Thymus (tissue), 14 donors: ENCODE measurements at places on chromosomes 4 and X. TPM values are rescaled to one million over a fixed set of nuclear protein-coding genes. Genes with fewer than 3 reads are reported as not detected.

Gene CENPE
- polyA plus RNA-seq: 2.5 TPM

Gene HTT-AS
- not detected for polyA plus RNA-seq

Gene F11
- polyA plus RNA-seq: not detected

Gene CLDN34
- polyA plus RNA-seq: 0.16 TPM

Gene CT45A10
- polyA plus RNA-seq: not detected

Gene TLR6
- 1.6 TPM for polyA plus RNA-seq

Gene UGT2B17
- 2.1 TPM for polyA plus RNA-seq

Gene GCNA
- polyA plus RNA-seq: 4.5 TPM

Gene CXCL8
- polyA plus RNA-seq: 11.0 TPM

Gene UGT2B10
- 0.02 TPM for polyA plus RNA-seq

Gene MAGEC2
- not detected for polyA plus RNA-seq

Gene MUC7
- 0.11 TPM for polyA plus RNA-seq

Gene STPG2
- polyA plus RNA-seq: 0.16 TPM

Gene POF1B
- 1.9 TPM for polyA plus RNA-seq

Gene GPR82
- polyA plus RNA-seq: 0.50 TPM

Gene HSFX4
- polyA plus RNA-seq: 1.5 TPM

Gene CXCL5
- 1.9 TPM for polyA plus RNA-seq

Gene NDNF
- polyA plus RNA-seq: 2.8 TPM

Gene RHOXF2
- polyA plus RNA-seq: 0.16 TPM

Gene ADH7
- polyA plus RNA-seq: 2.1 TPM

Gene UPF3B
- polyA plus RNA-seq: 13.7 TPM

Gene YIPF6
- polyA plus RNA-seq: 7.3 TPM

Gene MAGEC1
- polyA plus RNA-seq: not detected

Gene BMPR1B
- polyA plus RNA-seq: 2.2 TPM

Gene NUDT11
- 3.0 TPM for polyA plus RNA-seq

Gene TRMT10A
- polyA plus RNA-seq: 5.6 TPM

Gene SYP
- polyA plus RNA-seq: 3.6 TPM

Gene NALF2
- 0.14 TPM for polyA plus RNA-seq

Gene VCX
- polyA plus RNA-seq: not detected

Gene ITM2A
- polyA plus RNA-seq: 202 TPM

Gene EDA
- 1.5 TPM for polyA plus RNA-seq

Gene USP17L29
- not detected for polyA plus RNA-seq

Gene RENBP
- polyA plus RNA-seq: 18.3 TPM

Gene UGT8
- 0.30 TPM for polyA plus RNA-seq

Gene DAPP1
- polyA plus RNA-seq: 17.5 TPM

Gene BOD1L1
- polyA plus RNA-seq: 20.0 TPM

Gene AKAP4
- 0.05 TPM for polyA plus RNA-seq

Gene OTUD6A
- polyA plus RNA-seq: 0.02 TPM

Gene AKAP14
- polyA plus RNA-seq: 0.34 TPM

Gene ZDHHC15
- polyA plus RNA-seq: 0.55 TPM

Gene SHISA3
- polyA plus RNA-seq: 0.71 TPM

Gene VSIG1
- 1.4 TPM for polyA plus RNA-seq

Gene SEC24B
- 21.3 TPM for polyA plus RNA-seq

Gene TMEM33
- polyA plus RNA-seq: 13.7 TPM

Gene DDIT4L
- 1.5 TPM for polyA plus RNA-seq

Gene ABRAXAS1
- polyA plus RNA-seq: 17.7 TPM

Gene NSDHL
- 9.9 TPM for polyA plus RNA-seq

Gene SLC25A6
- polyA plus RNA-seq: 230 TPM
